OCI-M1 (cell line): ENCODE measurements at places on chromosomes 2 and 18.

GRCh38 chr2:74873012-74873665 lies 39.2 kb downstream of the HK2 start:
- no peak for DNase-seq

GRCh38 chr2:237485304-237485703 lies 1.7 kb upstream of the MLPH start:
- no peak for DNase-seq

GRCh38 chr18:9135081-9135911 lies 1.3 kb upstream of the ANKRD12 start:
- DNase-seq, result no peak

GRCh38 chr18:36733150-36733549 lies 95.7 kb downstream of the TPGS2 start:
- DNase-seq, result peak; percentile 2

DNA sequence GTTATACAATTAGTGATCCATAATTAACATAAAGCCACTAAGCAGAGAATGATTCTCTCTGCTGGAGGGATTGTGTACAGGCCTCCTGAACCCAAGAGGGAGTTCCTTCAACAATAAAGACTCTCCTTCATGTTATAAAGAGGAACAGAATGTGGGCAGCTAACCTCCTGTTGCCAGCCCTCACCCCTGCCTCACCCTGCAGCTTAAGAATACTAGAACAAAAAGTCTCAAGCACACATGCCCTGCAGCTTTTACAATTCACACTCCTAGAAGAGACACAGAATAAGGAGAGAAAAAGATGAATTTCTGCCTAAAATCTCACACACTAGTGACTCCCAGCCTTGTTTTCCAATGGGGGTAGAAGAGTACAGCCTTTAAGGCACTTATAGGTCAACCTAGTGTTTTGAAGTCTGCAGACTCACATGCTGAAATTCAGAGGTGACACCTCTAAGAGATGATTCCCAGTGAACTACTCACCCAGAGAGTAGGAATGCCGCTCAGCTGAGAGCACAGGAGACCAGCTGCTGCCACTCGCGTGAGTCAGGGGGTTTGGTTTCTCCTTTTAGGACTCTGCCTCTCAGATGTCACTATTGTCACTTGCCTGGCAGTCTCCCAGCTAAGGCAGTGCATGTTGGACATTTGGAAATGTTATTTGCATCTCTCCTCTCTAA lies 32.5 kb upstream of the IL1RL1 start:
- peak; percentile 34 for DNase-seq

- peak; percentile 9 for DNase-seq
Measured at GRCh38 chr2:237731663-237732062, 66.9 kb upstream of the RBM44 start.

- DNase-seq, result peak; percentile 45
Measured at GRCh38 chr2:42568401-42569115, at the start of gene MTA3. Gene MTA3, plus strand, starts transcription at chr2:42568632. Its CDS starts 114 bp downstream, at chr2:42568746.

GRCh38 chr2:135072125-135072997 lies 20.3 kb downstream of the RAB3GAP1 start:
- DNase-seq, result peak; percentile 45

- no peak for DNase-seq
Measured at GRCh38 chr18:33596178-33596854, 18.3 kb downstream of the ASXL3 start.

DNA sequence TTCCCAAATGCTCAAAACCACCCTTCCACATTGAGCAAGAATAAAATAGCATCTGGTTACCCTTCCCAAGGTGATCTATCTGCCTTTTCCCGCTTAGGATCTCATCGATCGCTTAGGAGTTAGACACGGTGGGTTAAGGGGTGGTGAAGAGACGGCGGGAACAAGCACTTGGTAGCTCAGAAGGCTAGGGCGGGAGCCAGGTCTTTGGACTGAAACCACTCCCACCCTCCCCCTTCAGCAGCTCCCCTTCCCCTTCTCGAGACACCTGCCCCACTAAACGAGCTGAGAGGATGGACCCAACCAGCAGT lies 513 bp downstream of the THOC1 start:
- DNase-seq, result peak; percentile 67

DNA sequence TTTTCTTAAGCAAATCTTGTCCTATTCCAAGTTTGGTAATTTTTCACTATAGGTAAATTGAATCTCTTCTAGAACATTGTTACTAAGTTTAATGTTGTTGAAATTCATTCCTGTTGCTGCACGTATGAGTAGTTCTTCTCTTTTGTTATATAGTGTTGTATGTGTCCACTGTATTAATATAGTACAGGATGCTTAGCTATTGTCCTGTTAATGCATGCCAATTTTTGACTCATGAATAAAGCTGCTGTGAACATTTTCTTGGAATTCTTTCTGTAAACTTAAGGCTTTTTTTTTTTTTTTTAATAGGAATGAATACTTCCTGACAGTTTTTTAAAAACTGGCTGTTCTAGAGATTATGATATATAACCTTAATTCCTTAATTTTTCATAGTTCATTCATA lies 326.9 kb downstream of the SLC4A3 start:
- no peak for DNase-seq

DNA sequence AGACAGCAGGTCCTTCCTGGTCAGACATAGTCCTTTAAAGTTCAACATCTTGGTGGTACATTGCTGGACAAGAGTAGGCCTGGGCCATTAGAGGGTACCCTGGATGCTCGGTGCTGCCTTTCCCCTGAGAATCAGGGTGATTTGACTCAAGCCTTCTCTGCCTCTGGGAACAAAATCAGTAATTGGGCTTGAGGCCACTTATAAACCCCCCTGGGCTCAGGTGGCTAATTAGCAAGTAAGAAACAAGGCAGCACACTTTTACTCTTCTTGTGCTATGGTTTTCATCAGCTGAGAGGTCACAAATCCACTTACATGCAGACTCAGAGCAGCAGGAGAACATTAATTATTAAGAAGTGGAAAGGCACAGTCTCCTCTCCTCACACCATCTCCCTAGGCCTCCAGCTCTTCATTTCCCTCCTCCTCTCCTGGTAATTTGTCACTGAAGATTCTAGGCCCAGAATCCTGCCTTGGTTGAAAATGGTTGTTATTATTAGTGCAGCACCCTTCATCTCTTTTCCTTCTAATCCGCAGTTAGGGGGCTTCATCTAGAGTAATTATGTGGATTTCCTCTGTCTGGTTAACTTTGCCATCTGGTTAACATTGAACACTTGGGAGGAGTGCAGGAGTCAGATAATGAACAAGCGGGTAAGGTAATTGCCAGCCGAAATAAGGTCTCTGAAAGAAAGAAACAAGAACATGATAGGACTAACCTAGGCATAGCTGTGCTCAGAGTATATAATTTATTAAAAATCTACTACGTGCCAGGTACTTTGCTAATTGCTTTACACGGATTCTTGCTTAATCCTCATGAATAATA lies 29.7 kb upstream of the CASP10 start:
- no peak for DNase-seq

DNA sequence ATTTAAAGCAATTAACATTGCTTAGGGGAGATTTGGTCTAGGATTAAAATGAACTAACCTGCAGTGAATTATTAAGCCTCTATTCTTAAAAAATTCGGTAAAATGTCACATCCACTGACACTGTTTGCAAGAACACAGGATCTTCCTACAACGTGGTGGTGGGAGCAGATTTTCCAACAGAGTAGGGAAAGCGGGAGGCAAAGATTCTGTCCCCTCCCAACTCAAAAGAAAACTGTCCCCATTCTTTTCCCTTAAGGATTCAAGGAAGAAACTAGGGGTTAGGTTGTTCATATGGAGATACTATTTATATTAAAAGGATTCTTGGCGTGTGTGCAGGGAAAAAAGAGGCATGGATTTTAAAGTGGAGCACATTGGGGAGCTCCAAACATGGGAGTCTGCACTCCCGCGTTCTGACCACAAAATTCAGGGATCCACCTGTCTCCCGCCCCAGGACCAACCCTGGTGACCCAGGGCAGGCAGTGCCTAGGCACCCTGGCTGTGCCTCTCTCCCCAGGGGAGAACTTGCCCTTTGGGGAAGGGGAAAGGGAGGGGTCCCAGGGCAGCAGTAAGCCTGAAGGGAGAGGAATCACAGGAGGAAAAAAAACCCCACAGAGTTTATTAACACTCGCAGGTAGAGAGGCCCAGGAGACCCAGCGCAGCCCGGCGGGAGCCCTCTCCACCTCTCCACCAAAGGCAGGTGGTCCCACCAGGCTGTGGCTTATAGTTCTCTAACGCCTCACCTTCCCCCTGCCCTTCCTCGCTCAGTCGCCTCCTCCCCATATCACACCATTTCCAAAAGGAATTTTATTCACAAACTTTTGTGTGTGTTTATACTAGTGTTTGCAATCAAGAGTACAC lies 2.3 kb downstream of the PTGR3 start:
- no peak for DNase-seq

DNA sequence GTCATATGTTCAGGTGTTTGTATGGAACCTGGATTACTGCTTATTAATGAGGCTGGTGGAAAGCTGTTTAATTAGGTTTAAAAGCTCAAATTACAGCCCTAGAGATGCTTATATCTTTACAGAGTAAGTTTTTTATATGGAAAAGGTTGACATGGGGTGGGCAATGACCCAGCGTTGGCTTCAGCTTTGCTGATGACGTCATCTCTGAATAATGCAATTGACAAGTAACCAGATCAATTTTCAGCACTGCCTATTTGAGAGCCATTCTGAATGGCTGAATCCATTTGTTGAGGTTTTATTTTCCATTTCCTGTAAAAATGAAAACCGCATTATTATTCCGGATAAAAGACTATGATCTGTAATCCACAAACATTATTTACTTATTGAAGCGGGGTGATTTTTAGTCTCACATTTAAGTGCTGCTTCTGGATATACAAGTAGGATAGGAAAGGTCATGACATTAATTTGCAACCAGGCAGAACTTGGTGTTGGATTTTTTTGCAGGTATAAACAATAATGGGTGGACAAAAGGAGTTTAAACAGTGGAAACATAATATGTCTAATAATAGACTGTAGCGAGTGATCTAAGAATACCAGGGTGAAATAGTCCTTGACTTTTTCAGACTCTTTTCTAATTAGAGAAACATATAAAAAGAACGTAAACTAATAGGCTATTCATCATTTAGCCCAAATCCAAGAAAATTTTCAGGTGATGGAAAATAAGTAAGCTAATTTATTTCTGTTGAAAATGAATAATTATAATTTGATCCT lies 2.7 kb downstream of the PPP1R1C start:
- no peak for DNase-seq

GRCh38 chr2:223523551-223524001 lies 78.6 kb downstream of the SCG2 start:
- no peak for DNase-seq
